ENCODE measurements at places on chromosomes 7 and 10.

- no peak for DNase-seq
These were observed 1071.1 kb downstream of the XPNPEP1 start for GRCh38 chr10:108852211-108852610.

- no peak for DNase-seq
These were observed 93.0 kb downstream of the KCNMA1 start for GRCh38 chr10:77544617-77545016.

DNA sequence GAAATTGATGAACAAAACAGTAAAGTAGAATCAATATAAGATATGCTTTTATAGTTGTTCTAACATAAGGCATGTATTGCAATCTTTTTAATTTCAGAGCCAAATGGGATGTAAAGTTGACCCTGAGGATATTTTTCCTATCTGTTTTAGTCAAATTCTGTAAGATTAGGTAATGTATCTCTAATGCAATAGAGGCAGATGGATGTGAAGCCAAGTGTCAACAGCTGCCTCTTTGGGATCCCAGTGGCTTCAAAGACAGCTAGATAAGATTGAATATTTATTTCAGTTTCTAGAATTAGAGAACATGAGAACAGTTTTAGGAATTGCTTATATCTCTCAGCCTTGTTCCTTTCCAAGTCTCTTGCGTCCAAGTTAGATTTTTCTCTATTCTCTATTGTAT, 208.3 kb downstream of the DNAJB9 start:
- no peak for DNase-seq

GRCh38 chr7:123999703-124000102, 33.2 kb downstream of the TMEM229A start:
- no peak for DNase-seq

GRCh38 chr10:71766717-71767419, 6.5 kb downstream of the VSIR start:
- no peak for DNase-seq

- DNase-seq: no peak
These were observed 132.7 kb downstream of the ICA1 start for GRCh38 chr7:8129318-8129659.

- DNase-seq: no peak
These were observed 109.7 kb downstream of the HIP1 start for GRCh38 chr7:75629044-75629443.

GRCh38 chr7:49845626-49846025, 72.2 kb downstream of the VWC2 start:
- no peak for DNase-seq

GRCh38 chr7:79982141-79982770, 152.4 kb upstream of the GNAI1 start:
- no peak for DNase-seq

GRCh38 chr7:36455646-36456045, 66.0 kb downstream of the ANLN start:
- DNase-seq: no peak

DNA sequence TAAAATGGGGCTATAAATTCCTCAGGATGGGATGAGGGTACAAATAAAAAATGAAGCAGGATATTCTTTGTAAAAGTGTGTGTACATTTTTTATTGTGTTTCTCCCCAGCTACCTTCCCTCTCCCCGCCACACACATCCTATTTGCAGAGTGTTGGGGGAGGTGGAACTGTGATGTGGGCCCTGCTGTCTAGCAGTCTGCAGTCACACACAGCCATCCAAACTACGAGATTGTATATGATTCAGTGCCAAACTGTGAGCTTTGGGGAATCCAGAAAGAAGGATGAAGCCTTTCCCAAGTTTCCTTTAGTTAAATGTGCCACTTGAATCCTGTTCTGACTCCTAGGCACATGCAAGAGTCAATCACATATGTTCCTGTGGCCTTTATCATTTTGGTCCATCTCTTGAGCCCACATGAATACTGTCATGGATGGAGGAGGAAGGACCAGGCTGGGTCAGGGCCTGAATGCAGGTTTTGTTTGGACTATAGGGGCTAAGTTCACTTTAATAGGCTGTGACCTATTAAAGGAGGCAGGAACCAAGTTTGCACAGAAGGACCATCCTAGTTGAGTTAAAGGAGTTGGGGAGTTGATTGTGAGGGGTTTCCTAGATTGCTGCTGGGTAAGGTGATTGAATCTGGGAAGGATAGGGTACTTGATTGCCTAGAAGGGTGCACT, 1.1 kb upstream of the SEMA4G start:
- no peak for DNase-seq

- no peak for DNase-seq
These were observed 77.9 kb upstream of the ADO start for GRCh38 chr10:62726638-62727037.

GRCh38 chr10:29783201-29783947, 148.6 kb upstream of the SVIL start:
- no peak for DNase-seq

DNA sequence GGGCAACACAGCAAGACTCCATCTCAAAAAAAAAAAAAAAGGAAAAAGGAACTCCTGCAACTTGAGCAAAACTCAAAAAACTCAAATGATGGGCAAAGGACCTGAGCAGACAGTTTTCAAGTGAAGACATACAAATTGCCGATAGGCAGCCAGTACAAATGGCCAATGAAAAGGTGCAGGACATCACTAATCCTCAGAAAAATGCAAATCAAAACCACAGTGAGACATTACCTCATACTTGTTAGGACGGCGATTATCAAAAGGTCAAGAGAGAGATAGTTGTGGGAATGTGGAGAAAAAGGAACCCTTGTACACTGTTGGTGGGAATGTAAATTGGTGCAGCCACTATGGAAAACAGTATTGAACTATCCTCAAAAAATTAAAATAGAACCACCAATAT, 16.8 kb downstream of the SVOPL start:
- DNase-seq: no peak

- DNase-seq: no peak
These were observed 3.2 kb upstream of the PPP1R3A start for GRCh38 chr7:113922049-113922448.

GRCh38 chr7:103887853-103888602, 101.4 kb downstream of the RELN start:
- DNase-seq: no peak

- DNase-seq: no peak
These were observed 63.0 kb downstream of the TCERG1L start for GRCh38 chr10:131248376-131249165.

GRCh38 chr7:91655656-91656055, 224.8 kb downstream of the MTERF1 start:
- DNase-seq: no peak

DNA sequence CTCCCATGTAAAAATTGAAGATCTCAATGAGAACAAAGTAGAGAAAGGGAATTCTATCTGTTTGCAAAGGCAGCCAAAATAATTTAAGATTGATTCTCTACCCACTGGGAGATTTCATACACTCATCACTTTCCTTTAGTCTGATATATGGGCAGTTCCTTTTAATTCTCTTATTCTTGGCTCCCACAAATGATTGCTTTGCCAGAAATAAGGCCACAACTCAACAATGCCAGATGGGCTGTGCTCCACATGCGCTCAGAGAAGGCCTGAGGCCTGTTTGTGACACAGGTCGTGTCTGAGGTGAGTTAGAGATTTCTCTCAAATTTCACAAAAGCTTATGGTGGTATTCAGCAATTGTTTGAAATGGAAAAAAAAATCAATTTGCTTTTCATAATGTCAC, 501.9 kb upstream of the SEMA3D start:
- DNase-seq: no peak

DNA sequence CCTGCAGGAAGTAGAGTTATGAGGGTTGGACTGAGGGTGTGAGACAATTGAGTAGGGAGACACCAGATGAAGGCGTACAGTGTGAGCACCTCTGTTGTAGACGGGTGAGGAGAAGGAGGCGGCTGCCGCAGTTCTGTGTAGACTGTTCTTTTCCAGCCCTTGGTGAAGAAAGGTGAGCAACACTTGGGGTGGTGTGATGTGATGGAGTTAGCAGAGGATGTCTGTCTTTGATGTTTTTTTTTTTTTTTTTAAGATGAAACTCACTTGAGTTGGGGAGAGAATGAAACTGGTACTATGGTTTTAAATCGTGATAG, 42.8 kb upstream of the RNF216 start:
- DNase-seq: no peak

DNA sequence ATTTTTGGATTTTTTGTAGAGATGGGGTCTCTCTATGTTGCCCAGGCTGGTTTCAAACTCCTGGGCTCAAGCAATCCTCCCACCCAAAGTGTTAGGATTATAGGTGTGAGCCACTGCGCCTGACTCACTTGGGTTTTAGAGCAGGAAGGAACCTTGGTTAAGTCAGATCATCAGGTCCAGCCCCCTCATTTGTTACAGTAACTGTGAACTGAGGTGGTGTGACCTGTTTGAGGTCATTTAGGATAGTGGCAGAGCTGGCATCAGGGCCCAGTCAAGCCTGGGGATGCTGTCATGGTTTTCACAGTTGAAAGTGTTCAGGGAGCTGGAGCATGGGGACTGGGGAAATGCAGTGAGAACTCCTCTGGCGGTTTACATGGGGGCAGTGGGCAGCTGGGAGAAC, 159.6 kb downstream of the TAX1BP1 start:
- no peak for DNase-seq

GRCh38 chr10:11234857-11235531, 217.3 kb downstream of the CELF2 start:
- no peak for DNase-seq

DNA sequence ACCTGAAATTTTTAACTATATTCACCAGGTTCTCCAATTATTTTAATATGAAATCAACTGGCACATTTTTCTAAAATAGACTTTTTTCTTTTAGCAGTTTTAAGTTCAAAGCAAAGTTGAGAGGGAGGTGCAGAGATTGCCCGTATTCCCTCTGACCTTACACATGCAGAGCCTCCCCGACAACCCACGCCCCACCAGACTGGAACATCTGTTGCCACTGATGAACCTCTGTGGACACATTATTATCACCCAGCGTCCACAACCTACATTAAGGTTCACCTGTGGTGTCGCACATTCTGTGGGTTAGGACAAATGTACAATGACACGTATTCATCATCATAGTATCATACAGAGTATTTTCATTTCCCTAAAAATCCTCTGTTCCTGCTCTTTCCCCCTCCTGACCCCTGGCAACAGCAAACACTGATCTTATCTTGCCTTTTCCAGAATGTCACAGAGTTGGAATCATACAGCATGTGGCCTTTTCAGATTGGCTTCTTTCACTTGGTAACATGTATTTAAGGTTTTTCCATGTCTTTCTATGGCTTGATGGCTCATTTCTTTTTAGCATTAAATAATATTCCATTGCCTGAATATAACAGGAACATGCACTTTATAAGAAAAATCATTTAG, 37.1 kb downstream of the COBL start:
- no peak for DNase-seq

DNA sequence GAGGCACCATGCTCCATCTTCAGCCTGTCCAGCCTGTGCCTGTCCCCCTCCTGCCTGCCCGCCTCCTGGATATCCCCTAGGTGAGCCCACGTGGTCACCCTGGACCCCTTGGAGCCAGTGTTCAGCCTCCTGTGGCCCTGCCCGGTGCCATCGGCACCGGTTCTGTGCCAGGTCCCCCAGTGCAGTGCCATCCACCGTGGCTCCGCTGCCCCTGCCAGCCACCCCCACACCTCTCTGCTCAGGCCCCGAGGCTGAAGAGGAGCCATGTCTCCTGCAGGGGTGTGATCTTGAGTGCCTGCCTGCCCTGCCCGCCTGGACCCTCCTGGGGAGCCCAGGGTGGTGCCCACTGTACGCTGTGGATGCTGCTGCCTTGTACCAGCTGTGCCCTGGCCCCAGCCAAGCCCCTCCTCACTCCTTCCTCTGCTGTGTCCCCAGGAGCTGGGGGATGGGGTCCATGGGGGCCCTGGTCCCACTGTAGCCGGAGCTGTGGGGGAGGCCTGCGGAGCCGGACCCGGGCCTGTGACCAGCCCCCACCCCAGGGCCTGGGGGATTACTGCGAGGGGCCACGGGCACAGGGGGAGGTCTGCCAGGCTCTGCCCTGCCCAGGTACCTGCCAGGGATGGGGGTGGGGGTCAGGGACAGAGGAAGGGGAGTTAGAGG, 26.2 kb upstream of the ZNF862 start:
- DNase-seq: no peak

GRCh38 chr10:88833723-88834122, 17.9 kb downstream of the ANKRD22 start:
- DNase-seq: no peak

- no peak for DNase-seq
These were observed 60.7 kb downstream of the TNS3 start for GRCh38 chr7:47521011-47521795.

GRCh38 chr10:102242118-102242485, 790 bp upstream of the PITX3 start:
- no peak for DNase-seq

DNA sequence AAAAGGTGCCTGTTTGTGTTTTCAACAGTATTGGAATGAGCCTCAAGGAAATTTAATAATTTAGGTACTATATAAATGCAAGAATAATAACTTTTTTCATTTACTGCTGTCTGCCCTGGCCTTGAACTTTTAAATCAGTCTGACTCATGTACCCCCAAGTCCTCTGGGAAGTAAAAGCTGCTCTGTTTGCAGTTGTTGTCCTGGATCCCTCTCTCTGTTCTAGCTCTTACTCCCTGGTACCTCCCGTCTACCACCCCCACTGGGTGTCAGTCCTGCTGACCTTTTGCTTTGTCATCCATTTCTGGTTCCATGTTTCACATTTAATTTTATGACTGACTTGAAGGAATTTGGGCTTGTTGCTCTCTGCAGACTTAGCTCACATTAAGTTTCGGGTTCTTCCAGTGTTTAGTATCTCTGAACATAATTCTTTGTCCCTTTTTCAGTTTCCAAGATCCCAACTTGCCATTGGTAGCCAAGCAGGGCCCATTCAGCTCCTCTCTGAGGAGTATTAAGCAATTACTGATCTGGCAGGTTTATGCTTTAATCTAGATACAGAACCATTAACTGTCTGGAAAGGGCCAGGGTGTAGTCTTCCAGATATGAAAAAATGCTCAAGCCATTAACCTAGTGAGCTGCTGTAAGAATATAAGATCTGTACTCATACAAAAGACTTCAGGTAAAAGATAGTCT, 208.7 kb upstream of the FAM3C start:
- DNase-seq: no peak

- DNase-seq: no peak
These were observed 308.5 kb upstream of the FZD1 start for GRCh38 chr7:90955641-90956207.

DNA sequence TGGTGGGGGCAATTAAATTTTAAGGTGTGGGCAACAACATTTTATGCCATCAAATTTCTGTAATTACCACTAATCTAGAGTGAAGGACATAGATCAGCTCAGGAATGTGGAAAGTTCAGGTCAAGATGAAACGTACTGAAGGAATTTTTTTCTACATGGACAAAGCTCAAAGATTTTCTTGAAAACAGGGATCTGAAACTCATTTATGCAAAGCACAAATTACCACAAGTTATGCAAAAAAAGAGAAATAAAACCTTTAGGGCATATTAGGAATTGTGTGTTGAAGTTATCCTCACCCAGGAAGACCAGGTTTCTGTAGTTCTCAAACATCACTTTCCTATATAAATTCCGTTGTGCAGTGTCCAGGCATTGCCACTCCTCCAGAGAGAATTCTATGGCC, 18.9 kb downstream of the ZNF680 start:
- no peak for DNase-seq

GRCh38 chr7:27602766-27603165, 59.9 kb downstream of the HIBADH start:
- no peak for DNase-seq
